ENCODE measurements at places on chromosomes 1 and 21.

- no peak for DNase-seq
Measured at GRCh38 chr21:35216996-35217395, 167.9 kb upstream of the RUNX1 start.

GRCh38 chr1:7533006-7533405 lies 238.1 kb upstream of the VAMP3 start:
- no peak for DNase-seq

- DNase-seq, result no peak
Measured at GRCh38 chr1:110208916-110209645, 1.0 kb upstream of the KCNC4 start.

GRCh38 chr21:33268737-33269441 lies 2.7 kb downstream of the IL10RB start:
- DNase-seq, result no peak

GRCh38 chr1:157151073-157151472 lies 12.9 kb upstream of the ETV3 start:
- DNase-seq, result no peak

- DNase-seq, result no peak
Measured at GRCh38 chr1:30427545-30427944, 295.8 kb downstream of the MATN1 start.

- DNase-seq, result no peak
Measured at GRCh38 chr1:92123868-92124267, 43.7 kb downstream of the BTBD8 start.

- no peak for DNase-seq
Measured at GRCh38 chr1:155932081-155932480, 2.1 kb downstream of the KHDC4 start.

DNA sequence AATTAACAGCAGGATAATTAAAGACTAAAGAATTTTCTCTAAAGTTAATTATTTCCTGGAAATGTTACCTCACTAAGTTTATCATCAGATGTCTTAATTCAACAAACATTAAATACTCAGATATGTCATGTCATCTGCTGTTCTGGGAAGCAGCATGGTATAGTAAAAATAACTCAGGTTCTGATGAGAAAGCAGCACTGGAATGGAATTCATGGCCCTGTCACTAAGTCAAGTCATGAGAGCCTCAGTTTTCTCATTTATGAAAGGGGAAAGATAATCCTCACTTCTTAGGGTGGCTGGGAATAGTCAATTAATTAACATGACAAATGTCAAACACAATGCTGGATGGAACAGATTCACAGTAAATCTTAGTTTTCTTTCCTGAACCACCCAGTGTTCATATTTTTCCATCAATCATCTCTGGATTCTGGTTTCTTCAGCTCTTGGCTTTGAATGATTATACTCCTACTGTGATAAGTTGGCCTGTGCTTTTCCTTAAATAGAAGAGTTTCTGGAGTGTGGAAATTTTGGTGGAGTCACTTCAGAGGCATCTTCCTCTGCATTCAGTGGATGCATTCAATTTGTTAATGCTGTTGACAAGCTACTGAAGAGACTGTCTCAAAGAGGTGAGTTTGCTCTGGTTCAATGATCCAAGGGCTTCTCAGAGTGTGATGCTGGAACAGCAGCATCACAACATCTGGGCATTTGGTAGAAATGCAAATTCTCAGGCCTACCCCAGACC lies 319.4 kb downstream of the KCNH1 start:
- no peak for DNase-seq

DNA sequence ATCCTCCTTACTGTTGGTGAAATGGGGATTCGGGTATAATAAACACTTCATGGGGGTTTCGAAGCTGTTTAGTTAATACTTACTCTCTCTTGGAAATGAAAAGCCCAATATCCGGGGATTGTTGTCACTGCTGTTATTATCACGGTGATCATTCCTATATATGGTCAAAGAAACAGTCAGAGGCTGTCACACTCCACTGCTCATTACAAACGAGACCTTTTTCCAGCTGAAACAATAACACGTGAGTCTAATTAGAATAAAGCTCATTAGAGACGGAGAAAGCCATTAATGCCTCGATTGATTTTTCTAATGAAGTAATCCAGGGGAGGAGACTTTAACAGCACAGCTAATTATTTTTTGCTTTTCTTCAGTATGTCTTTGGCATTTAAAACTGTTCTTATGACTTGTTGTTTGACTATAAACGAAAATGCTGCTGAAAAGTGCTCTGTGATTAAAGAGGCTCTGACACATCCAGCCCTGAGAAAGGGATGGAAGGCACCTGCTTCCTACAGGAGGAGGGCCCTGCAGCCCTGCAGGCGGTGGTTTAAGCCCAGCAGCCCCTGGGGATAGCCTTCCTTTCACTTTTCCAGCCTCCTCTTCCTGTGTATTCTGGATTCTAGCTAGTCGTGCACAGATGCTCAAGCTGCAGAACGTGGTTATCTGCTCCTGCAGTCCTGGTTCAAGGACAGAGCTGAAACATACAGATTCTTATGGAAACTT lies 143.6 kb downstream of the EDEM3 start:
- DNase-seq, result peak; percentile 71

- no peak for DNase-seq
Measured at GRCh38 chr21:44434568-44434925, 20.8 kb upstream of the LRRC3 start.

DNA sequence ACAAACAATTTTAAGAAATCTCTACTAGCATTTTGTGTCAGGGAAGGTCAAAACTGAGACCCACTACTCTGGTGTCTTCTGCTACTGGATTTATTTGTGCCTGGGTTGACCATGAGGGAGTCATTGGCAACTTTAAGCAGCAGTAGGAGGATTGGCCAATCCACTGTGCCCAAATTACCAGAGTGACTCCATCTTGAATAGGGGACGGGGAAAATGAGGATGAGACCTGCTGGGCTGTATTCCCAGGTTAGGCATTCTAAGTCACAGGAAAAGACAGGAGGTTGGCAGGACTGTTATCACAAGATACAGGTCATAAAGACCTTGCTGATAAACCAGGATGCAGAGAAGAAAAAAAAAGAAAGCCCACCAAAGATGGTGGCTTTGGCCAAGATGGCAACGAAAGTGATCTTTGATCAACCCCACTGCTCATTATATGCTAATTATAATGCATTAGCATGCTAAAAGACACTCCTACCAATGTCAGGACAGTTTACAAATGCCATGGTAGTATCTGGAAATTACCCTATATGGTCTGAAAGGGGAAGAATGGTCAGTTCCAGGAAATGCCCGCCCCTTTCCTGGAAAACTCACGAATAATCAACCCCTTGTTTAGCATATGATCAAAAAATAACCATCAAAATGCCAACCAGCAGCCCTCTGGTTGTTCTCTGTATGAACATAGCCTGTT lies 200.9 kb downstream of the LTN1 start:
- DNase-seq, result no peak

GRCh38 chr21:43731891-43732711 lies 13.2 kb downstream of the PDXK start:
- no peak for DNase-seq

- DNase-seq, result no peak
Measured at GRCh38 chr1:39082010-39082799, 56.1 kb downstream of the NDUFS5 start.

- DNase-seq, result no peak
Measured at GRCh38 chr21:16085421-16085820, 355.6 kb downstream of the USP25 start.

DNA sequence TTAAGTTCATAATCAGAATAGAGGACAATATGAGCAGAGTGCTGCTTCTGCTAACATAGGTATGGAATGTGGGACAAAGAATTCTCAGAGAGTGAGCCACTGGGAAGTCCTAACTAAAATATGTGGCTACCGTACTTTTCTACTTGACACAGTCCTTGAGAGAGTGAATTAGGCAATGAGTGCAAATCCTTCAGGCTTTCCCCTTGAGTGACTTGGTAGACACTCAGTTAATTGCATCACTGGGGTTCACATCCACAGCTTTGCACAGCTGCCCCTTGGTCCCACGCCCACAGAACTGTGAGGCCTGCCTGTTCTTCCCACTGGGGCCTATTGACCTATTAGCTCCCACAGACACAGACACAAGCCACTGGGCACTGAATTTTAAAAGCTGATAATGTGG lies 40.5 kb upstream of the PAXBP1 start:
- no peak for DNase-seq

GRCh38 chr1:111191496-111191895 lies 8.9 kb downstream of the DENND2D start:
- no peak for DNase-seq

DNA sequence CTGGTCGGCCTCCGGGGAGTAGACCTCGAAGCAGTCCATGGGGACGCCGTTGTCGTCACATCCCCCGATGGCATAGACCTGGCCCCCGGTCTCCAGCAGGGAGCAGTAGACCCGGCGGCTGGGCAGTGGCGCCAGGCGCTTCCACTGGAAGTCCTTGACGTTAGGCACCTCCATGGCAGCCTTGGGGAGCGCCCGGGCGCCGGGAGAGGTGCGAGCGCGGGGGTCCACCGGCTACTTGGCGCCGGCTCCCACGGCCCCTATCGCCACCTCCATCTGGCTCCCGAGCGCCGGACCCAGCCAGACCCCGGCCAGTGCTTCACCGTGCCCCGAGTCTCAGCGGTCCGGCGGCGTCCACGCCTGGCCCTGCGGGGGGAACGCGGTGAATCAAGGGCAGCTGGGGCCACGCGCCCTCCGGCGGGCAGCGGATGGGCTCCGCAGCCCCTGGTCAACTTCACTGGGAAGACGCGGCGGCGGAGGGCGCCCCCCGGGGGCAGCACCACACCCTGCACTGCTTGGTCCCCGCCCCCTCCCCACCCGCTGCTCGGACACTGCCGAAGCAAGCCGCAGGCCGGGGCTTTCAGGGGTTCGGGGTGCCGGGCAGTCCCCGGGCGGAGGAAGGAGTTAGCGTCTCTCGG lies 13.2 kb downstream of the KLHDC8A start:
- DNase-seq, result no peak

DNA sequence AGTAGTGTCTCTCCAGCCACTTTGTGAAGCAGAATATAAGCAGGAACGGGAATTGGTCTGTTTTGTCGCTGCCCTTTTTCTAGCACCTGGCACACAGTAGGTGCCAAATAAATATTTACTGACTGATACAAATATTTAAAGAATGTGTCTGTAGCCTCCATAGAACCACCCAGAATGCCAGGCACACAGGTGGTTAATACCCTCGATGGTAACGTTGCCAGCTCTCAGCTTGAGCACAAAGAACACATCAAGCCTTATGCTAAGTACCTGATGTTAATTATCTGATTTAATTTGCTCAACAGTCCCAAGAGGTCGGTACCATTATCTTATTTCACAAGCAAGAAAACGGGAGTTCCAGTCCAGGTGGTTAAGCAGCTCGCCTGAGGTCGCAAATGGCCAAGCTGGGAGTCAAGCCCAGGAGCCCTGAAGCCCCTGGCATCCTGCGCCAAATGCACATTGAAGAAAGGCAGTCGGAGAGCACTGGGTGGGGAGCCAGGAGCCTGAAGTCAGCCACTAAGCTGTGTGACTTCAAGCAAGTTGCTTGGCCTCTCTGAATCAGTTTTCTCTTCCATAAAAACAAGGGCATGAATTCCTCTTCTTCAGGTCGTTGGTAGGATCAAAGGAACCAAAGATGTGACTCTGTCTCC lies 26.4 kb downstream of the HSPG2 start:
- no peak for DNase-seq

DNA sequence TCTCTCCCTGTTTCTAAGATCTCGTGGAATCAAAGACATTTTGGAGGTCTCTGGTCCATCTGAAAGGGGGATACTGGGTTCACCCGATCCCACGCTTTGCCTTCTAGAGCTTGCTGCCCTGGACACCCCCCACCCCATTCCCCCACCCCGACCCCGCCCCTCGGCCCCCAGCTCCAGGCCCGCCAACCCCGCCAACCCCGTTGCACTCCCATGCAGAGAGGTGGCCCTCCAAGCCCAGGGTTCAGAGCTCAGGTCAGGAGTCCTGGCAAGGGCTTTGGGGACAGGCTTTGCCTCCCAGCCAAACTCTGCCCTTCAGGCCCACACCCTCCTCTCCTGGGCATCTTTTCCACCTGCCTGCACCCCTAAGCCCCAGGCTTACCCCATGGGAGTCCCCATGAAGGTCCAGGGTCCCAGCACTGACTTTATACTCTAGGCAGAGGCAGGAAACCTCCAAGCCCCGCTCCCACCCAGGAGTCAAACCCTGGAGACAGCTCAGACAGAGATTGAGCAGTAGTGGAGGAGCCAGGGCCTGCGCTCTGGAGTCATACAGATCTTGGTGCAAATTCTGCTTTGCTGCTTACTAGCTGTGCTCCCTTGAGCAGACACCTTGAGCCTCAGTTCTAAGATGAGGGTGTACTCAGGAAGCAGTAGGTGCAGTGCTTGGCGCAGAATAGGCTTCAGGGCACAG lies 155.9 kb downstream of the FOXD2 start:
- no peak for DNase-seq

GRCh38 chr1:147238925-147239820 lies 3.3 kb upstream of the CHD1L start:
- DNase-seq, result no peak

DNA sequence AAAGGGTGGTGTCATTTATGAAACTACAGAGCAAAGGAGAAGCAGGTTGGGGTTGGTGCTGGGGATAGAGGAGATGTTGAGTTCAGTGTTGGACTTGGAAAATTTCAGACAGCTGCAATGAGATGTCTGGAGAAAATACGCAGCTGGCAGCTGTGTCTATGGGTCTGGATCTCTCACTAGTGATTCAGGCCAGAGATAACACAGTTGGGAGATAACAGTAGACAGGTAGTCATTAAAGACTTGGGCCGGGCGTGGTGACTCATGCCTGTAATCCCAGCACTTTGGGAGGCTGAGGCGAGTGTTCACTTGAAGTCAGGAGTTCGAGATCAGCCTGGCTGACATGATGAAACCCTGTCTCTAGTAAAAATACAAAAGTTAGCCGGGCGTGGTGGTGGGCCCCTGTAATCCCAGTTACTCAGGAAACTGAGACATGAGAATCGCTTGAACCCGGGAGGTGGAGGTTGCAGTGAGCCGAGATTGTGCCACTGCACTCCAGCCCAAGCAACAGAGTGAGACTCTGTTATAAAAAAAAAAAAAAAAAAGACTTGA lies 2.5 kb upstream of the TFAP2E start:
- DNase-seq, result no peak

- no peak for DNase-seq
Measured at GRCh38 chr1:157111396-157112165, 12.0 kb upstream of the ETV3L start.

GRCh38 chr21:28179136-28179535 lies 813.5 kb downstream of the LTN1 start:
- DNase-seq, result no peak

GRCh38 chr1:180028864-180029263 lies 74.3 kb downstream of the CEP350 start:
- DNase-seq, result no peak

DNA sequence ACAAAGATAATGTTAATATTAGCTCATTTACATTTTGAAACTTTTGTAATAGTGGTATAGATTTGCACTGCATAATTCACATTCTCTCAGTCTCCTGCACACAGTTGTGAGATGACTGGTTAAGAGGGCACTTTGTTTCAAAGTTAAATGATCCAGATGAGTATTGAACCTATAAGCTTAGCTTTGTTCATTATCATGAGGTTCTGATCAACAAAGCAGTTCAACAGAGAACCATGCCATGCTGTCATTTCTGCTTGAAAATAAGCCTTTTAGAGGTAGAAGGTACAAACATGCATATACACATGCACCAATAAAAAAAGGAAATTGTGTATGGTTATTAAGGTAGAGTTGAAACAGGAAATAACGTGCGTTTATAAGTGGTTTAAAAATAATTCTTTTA lies 4.8 kb downstream of the RAP1A start:
- DNase-seq, result no peak

- DNase-seq, result no peak
Measured at GRCh38 chr1:224846119-224846907, 83.2 kb upstream of the DNAH14 start.

GRCh38 chr1:208587110-208587509 lies 342.9 kb upstream of the PLXNA2 start:
- DNase-seq, result no peak
